Lower lobe of right lung (tissue), 2 donors: ENCODE measurements at places on chromosomes 16 and 17. TPM values are rescaled to one million over a fixed set of nuclear protein-coding genes. Genes with fewer than 3 reads are reported as not detected.
A peak's percentile ranks its signal among the peaks of the same experiment; 100 is the strongest.

DNA sequence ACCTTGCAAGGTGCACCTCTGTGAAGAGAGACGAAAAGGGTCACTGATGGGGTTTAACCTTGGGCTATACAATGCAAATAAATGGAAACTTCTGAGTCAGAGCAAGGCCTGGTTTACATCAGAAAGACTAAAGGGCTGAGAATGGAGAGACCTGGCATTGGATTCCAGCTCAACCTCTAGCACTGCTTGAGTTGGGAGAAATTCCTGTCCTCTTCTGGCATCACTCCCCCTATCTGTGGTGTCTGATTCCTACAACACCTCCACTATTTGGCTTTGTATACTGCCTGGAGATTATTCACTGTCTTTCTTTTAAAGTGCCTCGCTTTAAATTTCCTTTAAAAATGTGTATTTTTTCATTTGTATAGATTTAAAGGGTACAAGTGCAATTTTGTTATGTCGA lies 68.8 kb downstream of the GPR139 start:
- no peak for DNase-seq
- no peaks in the 10 kb centered on the region for H3K4me1 ChIP-seq
- H3K27me3 ChIP-seq: peaks cover 4% of the 10 kb centered on the region
- no peaks in the 10 kb centered on the region for H3K36me3 ChIP-seq
- H3K4me3 ChIP-seq: no peak overlapping the region

GRCh38 chr17:44304651-44305050 lies 3.8 kb upstream of the RUNDC3A start:
- H3K4me1 ChIP-seq: peaks cover 19% of the 10 kb centered on the region
- no peak overlapping the region for H3K4me3 ChIP-seq
- peaks cover 40% of the 10 kb centered on the region for H3K27me3 ChIP-seq
- no peak overlapping the region for H3K27ac ChIP-seq
- no peak for DNase-seq

GRCh38 chr17:47316311-47316710 lies 7.4 kb upstream of the EFCAB13 start:
- no peaks in the 10 kb centered on the region for H3K27me3 ChIP-seq
- no peaks in the 10 kb centered on the region for H3K36me3 ChIP-seq
- H3K4me1 ChIP-seq: peaks cover 11% of the 10 kb centered on the region
- no peak overlapping the region for H3K4me3 ChIP-seq
- H3K27ac ChIP-seq: no peak overlapping the region

GRCh38 chr16:81645266-81645694 lies 133.8 kb upstream of the PLCG2 start:
- H3K36me3 ChIP-seq: peaks cover 11% of the 10 kb centered on the region
- H3K27me3 ChIP-seq: no peaks in the 10 kb centered on the region
- H3K4me3 ChIP-seq: no peak overlapping the region
- peak; percentile 63 for DNase-seq
- no peak overlapping the region for H3K27ac ChIP-seq

CDR2L gene
- 12.6 TPM for total RNA-seq

MED31 gene
- 17.4 TPM for total RNA-seq

EDC4 gene
- total RNA-seq: 51.2 TPM

KARS1 gene
- total RNA-seq: 95.9 TPM

DNA sequence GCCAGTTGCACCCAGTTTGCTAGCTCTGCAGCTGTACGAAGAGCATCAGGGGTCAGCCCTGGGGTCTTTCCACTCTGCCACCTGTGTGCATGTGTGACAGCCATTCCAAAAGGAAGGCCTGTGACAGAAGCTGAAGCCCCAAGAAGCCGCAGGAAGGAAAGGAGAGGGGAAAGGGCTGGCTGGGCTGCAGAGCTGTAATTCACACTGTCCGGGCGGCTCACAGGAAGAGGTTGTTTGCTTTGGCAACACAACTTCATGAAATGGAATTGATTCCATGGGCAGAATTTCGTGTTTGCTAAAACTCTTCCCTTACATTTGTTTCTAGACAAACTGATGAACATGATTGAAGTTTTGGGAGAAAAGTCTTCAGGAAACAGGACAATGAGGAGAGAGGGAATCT lies 14.8 kb downstream of the TMEM204 start:
- H3K4me1 ChIP-seq: peaks cover 92% of the 10 kb centered on the region
- H3K4me3 ChIP-seq: no peak overlapping the region
- H3K27me3 ChIP-seq: no peaks in the 10 kb centered on the region
- peaks cover 76% of the 10 kb centered on the region for H3K36me3 ChIP-seq
- H3K27ac ChIP-seq: peak overlapping the region; percentile 67
- no peak for DNase-seq

DNA sequence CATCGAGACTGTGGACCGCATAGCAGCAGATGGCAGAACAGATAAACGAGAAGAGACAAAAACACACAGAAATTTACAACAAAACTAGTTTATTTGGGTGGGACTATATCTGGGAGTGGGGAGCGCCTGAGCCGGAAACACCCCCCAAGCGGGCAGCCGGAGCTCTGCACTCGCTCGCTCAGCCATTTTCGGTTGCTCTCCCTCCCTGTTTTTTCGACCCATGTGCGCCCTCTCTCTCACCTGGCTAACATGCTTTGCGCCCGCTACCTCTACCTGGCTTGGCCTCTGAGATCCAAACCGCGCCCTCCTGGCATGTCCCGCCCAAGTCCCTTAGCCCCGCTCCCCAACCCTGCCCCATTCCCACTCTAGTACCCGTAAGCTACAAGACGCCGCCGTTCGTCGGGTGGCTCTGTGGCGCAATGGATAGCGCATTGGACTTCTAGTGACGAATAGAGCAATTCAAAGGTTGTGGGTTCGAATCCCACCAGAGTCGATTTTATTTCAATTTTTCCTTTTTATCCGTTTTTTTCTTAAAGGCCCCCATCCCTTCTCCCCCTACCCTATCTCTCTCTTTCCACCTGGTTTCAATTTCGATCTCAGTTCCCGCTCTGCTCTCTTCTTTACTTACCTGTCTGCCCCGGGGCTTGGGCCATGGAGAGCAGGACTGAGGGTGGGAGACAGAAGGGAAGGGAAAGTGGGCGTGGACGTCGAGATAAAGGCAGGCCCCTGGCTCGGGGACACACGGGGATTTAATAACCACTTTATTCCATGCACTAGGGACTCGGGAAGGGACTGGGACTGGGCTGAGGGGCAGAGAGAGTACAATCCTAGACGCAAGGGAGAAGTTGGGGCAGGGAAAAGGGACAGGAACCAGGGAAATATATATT lies 2.4 kb upstream of the ALOXE3 start:
- DNase-seq: peak; percentile 77
- H3K4me3 ChIP-seq: peak overlapping the region; percentile 74
- H3K27me3 ChIP-seq: peaks cover 65% of the 10 kb centered on the region
- peak overlapping the region; percentile 75 for H3K27ac ChIP-seq
- H3K36me3 ChIP-seq: no peaks in the 10 kb centered on the region
- H3K4me1 ChIP-seq: peaks cover 79% of the 10 kb centered on the region

ACOX1 gene
- total RNA-seq: 67.1 TPM

GRCh38 chr16:80433623-80434022 lies 107.2 kb upstream of the DYNLRB2 start:
- H3K27ac ChIP-seq: no peak overlapping the region
- no peaks in the 10 kb centered on the region for H3K36me3 ChIP-seq
- DNase-seq: no peak
- no peaks in the 10 kb centered on the region for H3K4me1 ChIP-seq
- no peaks in the 10 kb centered on the region for H3K27me3 ChIP-seq

DNA sequence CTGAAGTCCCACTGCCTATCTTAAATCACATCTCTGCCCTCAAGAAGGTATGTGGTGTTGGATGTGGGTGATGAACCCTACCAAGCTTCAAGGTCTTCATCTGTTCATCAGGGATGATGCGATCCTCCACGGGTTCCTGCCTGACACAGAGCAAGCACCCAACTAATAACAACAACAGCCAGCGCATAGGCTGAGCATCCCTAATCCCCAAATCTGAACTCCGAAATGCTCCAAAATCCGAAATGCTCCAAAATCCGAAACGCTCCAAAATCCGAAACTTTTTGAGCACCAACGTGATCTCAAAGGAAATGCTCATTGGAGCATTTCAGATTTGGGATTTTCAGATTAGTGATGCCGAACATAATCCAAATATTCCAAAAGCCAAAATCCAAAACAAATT lies 238.9 kb upstream of the SDK2 start:
- H3K36me3 ChIP-seq: no peaks in the 10 kb centered on the region
- no peak overlapping the region for H3K27ac ChIP-seq
- H3K27me3 ChIP-seq: no peaks in the 10 kb centered on the region
- DNase-seq: no peak

DNA sequence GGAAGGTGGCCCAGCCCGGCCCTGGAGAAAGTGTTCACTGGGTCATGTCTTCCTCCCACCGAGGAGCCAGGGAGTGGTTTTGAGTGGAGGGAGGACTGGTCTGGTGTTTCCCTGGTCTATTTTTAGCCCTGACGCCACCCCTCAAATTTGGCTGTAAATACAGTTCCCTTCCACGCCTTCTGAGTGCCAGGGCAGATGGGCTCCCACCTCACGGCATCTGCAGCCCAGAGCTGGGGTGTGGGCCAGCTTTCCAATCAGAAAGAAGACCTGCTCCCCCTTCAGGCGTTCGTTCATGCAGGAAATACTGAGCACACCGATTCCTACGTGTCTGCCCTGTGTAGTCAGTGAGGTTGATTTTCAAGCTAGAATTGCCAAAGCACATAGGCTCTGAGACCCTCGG lies 53.7 kb downstream of the SNX20 start:
- H3K4me3 ChIP-seq: no peak overlapping the region
- H3K27ac ChIP-seq: peak overlapping the region; percentile 41
- H3K27me3 ChIP-seq: no peaks in the 10 kb centered on the region
- peaks cover 21% of the 10 kb centered on the region for H3K4me1 ChIP-seq

DNA sequence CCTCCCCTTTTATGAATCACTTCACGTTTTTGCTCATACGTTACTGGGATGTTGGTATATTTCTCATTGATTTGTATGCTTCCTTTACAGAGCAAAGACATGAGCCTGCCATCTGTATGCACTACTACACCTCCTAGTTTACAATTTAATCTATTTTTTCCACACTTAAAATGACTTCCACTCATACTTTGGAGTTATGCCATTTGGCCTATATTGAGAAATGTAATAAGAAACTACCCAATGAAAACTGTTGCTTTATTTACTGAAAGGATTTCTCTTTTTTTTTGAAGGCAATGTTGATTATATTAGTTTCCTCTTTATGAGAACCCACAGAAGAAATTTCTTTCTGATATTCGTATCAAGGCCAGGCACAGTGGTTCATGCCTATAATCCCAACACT lies 43.1 kb downstream of the DUSP14 start:
- no peaks in the 10 kb centered on the region for H3K27me3 ChIP-seq
- H3K4me3 ChIP-seq: no peak overlapping the region
- no peak overlapping the region for H3K27ac ChIP-seq
- no peak for DNase-seq
- H3K36me3 ChIP-seq: peaks cover 97% of the 10 kb centered on the region
- no peaks in the 10 kb centered on the region for H3K4me1 ChIP-seq

NHERF1 gene
- 35.7 TPM for total RNA-seq

GRCh38 chr16:13982451-13982850 lies 62.5 kb downstream of the ERCC4 start:
- H3K27ac ChIP-seq: no peak overlapping the region
- no peaks in the 10 kb centered on the region for H3K27me3 ChIP-seq
- DNase-seq: no peak
- no peak overlapping the region for H3K4me3 ChIP-seq

TSPAN10 gene
- 1.1 TPM for total RNA-seq

DNA sequence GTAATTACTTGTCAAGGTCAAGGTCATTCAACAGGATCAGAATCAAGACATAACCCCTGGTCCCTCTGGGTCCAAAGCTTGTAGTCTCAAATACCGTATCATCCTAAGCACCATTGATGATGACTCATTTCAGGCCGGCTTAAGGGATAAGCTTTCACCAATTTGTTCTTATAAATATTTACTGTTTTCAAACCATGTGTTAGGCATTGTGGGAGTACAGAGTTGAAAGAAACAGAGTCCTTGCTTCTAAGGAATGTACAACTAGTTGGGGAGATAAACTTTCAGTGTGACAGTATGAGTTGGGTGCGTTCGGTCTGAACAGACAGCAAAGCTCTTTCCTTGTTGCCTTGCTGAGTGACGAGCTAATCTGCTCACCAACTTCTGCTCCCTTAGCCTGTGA lies 183.5 kb upstream of the MAF start:
- no peaks in the 10 kb centered on the region for H3K4me1 ChIP-seq
- no peaks in the 10 kb centered on the region for H3K36me3 ChIP-seq
- no peak for DNase-seq
- H3K27ac ChIP-seq: no peak overlapping the region

DNA sequence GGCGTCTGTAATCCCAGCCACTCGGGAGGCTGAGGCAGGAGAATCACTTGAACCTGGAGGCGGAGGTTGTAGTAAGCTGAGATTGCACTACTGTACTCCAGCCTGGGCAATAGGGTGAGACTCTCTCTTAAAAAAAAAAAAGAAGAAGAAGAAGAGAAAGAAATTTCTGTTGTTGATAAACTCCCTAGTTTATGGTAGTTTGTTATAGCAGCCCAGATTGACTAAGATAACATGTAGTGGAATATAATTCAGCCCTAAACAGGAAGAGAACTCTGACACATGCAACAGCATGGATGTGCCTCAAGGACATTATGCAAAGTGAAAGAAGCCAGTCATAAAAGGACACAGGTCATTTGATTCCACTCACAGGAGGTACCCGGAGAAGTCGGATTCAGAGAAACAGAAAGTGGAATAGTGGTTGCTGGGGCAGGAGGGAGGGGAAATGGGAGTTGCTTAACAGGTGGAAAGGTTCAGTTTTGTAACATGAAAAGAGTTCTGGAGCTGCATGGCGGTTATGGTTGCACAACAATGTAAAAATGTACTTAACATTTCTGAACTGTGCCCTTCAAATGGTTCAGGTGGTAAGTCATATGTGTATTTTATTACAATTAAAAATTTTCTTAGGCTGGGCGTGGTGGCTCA lies 26.0 kb upstream of the PRM1 start:
- H3K27ac ChIP-seq: peak overlapping the region; percentile 79
- no peaks in the 10 kb centered on the region for H3K36me3 ChIP-seq
- no peak for DNase-seq
- H3K4me1 ChIP-seq: peaks cover 46% of the 10 kb centered on the region
- no peak overlapping the region for H3K4me3 ChIP-seq

CCL1 gene
- not detected for total RNA-seq

CCL5 gene
- 18.2 TPM for total RNA-seq

- H3K27me3 ChIP-seq: no peaks in the 10 kb centered on the region
- H3K4me3 ChIP-seq: peak within 1 kb of the TSS; percentile 40
- no peak for DNase-seq
- peaks cover 78% of the 10 kb centered on the region for H3K36me3 ChIP-seq
- H3K27ac ChIP-seq: peak within 1 kb of the TSS; percentile 49
Observed at GRCh38 chr17:7589891-7590691, at the start of gene SOX15. Gene SOX15, minus strand, starts transcription at chr17:7590094. Its CDS starts 418 bp downstream, at chr17:7589676.

DNA sequence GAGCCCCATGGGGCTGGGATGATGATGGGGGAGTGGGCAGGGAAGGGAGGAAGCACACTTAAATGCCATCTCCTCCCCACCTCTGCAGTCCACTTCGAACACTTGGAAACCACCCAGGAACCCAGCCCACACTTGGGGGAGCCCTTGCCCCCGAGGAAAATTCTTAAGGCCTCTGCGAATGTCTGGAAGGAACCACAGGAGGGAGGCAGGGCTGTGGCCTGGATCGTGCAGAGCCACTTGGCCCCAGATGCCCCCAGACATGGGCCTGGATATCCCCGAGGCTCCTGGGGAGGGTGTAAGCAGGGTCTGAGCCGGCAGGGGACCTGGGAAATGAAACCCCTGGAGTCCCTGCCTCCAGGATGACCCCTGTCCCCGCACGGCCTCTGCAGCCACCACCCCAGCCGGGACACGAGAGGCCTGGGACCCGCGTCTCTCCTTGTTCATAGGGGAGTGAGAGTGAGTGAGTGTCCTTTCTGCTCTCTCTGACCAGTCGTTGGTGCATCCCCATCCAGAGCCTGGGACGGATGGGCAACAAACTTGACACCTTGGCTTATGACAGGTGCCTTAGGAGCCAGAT lies 11.8 kb upstream of the MTSS2 start:
- peaks cover 80% of the 10 kb centered on the region for H3K4me1 ChIP-seq
- H3K27me3 ChIP-seq: no peaks in the 10 kb centered on the region
- peak overlapping the region; percentile 75 for H3K27ac ChIP-seq
- no peak for DNase-seq
